ENCODE measurements at places on chromosomes 11 and 22.

- DNase-seq: peak; percentile 45
Observed at GRCh38 chr11:128346804-128347203, 240.6 kb downstream of the ETS1 start.

GRCh38 chr22:47011131-47011858 is 248.8 kb downstream of the TBC1D22A start:
- DNase-seq: no peak

DNA sequence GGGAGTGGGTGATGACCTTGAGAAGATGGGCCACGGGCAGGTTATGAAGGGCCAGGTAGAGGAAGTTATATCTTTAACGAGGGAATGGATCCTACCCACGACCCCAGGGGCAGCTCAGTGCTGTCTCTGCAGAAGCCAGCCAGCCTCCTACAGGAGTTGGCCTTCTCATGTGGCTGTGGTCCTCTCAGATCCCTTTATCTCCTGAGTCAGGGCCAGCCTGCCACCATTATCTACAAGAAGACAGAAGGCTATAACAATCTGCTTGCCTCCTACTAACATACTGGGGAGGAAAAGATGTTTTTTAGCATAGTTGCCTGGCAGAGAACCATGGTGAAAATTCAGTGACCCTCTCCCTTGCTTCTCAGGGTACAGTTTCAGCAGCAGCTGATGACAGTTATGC is 7.0 kb upstream of the YWHAH start:
- no peak for DNase-seq

DNA sequence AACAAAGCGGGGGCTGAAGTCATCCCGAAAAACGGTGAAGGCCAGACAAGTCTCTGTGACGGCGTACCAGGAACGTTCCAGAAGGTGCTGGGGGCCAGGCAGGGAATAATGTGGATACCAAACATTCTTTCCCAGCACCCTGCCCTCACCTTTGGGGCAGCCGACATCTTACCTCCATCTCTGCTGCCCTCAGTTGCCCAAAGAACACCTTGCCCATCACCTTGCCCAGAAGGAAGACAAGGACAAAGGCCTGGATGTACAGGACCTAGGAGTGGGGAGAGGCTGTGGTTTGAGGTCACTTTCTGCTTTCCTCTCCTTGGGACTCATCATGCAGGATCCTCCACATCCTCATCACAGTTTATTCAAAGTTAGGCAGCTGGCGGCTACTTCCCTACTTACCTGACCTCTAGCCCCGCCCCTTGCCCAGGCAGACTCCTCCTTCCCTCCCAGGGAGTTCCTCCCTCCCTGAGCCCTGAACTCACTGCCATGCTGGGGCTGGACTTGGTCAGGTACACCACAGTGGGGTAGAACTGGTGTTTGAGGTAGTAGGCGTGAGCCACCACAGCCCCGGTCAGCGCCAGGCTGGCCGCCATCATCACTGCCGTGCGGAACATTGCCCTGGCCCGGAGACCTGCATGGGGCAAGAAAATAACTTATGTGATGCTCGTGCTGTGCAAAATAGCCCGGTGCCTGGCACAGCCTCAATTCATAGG is 1.2 kb downstream of the SYVN1 start:
- no peak for DNase-seq
